ENCODE measurements at places on chromosomes 4 and X.

DNA sequence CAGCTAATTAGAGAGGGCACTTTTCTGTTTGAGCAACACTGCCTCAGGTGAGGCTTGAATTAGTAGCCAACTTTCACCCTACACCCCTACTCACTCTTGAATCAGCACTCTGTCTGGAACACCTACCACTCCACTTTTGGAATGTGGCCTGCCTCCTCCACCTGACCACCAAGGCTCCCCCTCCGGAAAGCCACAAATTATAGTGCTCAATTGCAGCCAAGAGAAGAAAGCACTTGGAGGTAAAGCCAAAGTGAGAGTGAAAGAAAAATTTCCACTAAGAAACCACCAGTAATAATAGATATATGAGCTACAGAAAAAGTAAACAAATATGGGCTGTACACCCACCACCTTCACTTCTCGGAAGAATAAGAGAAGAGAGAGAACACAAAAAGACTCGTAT lies 41.1 kb downstream of the PPP3CA start:
- no peak for DNase-seq

GRCh38 chrX:12007881-12008280 lies 130.4 kb upstream of the FRMPD4 start:
- no peak for DNase-seq

- no peak for DNase-seq
Measured at GRCh38 chr4:70533791-70534190, 15.4 kb downstream of the AMTN start.

DNA sequence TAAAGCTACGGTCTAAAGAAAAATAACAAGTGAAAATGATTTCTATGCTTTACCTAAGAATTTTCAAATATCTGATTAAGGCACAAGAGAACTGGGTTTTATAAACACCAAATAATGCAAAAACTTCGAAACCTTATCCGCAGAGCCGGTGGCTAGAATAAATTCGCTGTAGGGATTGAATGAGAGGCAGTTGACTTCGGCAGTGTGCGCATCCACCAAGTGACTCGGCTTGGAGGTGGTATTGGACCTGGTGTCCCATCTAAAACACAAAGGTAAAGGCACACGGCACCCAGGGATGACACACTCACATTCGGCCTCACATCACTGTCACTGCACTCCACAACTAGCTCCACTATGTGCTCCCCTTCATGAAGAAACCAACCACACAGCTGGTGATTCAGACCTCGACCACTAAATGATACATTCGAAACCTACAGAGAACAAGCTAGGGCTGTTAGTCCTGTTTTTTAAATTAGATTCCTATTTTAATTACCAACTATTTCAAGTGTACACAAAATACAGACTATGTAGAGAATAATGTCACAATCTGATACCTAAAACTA lies 17.5 kb downstream of the RBBP7 start:
- no peak for DNase-seq

GRCh38 chr4:2006367-2006766 lies 2.4 kb downstream of the NELFA start:
- no peak for DNase-seq

GRCh38 chr4:182111586-182111985 lies 131.6 kb upstream of the TENM3 start:
- DNase-seq: no peak

DNA sequence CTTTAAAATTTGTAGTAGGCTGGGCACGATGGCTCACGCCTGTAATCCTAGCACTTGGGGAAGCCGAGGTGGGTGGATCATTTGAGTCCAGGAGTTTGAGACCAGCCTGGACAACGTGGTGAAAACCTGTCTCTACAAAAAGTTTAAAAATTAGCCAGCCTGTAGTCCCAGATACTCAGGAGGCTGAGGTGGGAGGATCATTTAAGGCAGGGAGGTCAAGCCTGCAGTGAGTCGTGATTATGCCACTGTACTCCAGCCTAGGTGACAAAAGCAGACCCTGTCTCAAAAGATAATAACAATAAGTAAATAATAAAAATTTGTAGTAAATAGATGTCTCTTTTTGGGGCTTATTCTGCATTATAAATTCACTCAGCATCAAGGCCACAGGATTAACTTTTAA lies 118.5 kb downstream of the IRF2 start:
- DNase-seq: no peak

Data from activated CD8-positive, alpha-beta memory T cell treated with anti-CD3 and anti-CD28 coated beads for 48 hours (primary cell).